ENCODE measurements at places on chromosomes 11 and 22.

- DNase-seq: no peak
These were observed 844.0 kb downstream of the TBC1D22A start for GRCh38 chr22:47606426-47606825.

DNA sequence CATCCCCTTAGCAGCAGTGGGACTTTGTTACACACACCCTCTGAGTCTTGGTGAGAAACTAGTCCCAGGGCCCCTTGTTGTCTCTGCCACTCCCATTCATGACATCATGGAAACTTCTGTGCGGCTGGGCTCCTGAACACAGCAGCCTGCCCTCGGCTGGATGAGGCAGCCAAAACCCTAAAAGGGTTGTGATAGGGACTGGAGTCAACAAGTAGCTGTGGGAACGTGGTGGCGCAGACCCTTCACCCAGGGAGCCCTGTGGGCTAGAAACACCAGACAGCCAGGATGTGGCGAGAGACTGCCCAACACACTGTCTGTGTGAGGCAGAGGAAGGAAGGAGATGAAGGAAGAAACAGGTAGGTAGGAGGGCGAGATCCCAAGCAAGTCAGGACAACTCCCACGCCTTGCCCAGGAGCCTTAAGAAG, 3.9 kb downstream of the CD3D start:
- DNase-seq: no peak

DNA sequence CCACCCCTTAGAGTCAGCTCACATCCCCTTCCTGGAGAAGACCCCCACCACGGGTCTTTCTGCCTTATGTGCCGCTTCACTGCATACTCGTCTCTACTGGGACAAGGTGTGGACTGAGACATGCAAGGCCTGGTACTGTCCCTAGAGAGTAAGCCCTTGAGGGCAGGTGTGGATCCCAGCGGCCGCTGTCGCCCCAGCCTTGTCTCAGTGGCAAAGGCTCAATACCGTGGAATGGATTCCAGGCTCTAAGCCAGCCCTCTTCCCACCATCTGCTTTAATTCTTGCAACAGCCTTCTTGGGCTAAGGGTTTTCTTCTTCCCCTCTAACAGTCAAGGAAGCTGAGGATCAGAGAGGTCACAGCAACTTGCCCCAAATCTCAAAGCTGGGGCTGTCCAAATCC, 220.3 kb downstream of the CEP164 start:
- no peak for DNase-seq

- no peak for DNase-seq
These were observed 57.7 kb downstream of the GAB2 start for GRCh38 chr11:78359921-78360320.

GRCh38 chr11:76234416-76235232, 28.3 kb upstream of the WNT11 start:
- peak; percentile 58 for DNase-seq

DNA sequence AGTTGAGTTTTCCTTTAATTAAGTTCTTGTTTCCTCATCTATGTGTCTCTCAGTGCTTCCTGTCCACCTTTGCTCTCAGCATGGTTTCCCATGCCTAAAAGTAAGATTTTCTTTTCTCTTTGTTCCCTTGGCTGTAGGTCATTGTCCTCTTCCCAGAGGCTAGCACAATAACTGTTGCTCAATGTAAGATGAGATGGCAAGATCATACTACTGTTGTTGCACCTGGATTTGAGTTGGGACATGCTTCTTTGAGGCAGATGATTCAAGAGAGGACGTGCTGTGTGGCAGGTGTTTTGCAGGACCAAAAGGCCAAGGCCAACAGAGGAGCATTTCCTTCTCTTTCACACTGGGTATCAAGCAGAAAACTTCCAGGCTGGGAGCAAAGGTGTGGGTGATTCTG, 11.3 kb upstream of the NELL1 start:
- DNase-seq: no peak

GRCh38 chr11:129287920-129288319, 87.7 kb upstream of the BARX2 start:
- DNase-seq: no peak

GRCh38 chr11:488992-489391, 18.1 kb downstream of the RNH1 start:
- DNase-seq: no peak

GRCh38 chr11:21640491-21640890, 552.4 kb upstream of the ANO5 start:
- DNase-seq: no peak

GRCh38 chr11:129739339-129739738, 76.3 kb upstream of the TMEM45B start:
- DNase-seq: no peak

DNA sequence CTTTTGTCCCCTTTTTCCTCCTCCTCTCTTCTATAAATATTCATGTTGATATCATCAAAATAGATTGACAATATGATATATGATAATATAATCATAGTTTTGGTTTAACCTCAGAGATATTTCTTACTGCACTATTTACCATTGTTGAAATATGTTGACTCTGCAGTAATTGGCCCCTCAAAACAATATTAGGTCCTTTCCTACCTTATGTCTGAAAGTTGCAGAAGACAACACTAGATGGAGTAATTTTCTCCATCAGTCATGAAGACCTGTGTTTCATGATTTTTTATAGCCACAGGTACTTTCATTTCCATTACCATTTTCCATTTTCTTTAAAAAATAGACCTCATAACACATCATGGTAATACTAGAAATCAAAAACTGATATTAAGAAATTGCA, 284.4 kb downstream of the LUZP2 start:
- DNase-seq: no peak

- no peak for DNase-seq
These were observed 55.1 kb upstream of the GRK3 start for GRCh38 chr22:25509374-25509791.

DNA sequence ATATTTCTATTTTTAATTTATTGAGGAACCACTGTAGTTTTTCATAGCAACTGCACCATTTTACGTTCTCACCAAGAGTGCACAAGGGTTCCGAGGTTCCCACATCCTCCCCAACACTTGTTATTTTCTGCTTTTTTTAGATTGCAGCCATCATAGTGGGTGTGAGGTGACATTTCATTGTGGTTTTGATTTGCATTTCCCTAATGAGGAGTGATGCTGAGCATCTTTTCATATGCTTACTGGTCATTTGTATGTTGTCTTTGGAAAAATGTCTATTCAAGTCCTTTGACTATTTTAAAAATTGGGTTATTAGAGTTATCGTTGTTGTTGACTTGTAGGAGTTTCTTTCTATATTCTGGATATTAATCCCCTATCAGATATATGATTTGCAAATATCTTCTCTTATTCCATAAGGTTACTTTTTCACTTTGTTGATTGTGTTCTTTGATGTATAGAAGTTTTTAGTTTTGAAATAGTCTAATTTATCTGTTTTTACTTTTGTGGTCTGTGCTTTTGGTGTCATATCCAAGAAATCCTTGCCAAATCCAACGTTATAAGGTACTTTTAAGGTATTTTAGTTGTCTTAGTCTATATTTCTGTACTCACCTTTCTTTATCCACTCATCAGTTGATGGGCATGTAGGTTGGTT, 9.0 kb downstream of the NEAT1 start:
- no peak for DNase-seq

DNA sequence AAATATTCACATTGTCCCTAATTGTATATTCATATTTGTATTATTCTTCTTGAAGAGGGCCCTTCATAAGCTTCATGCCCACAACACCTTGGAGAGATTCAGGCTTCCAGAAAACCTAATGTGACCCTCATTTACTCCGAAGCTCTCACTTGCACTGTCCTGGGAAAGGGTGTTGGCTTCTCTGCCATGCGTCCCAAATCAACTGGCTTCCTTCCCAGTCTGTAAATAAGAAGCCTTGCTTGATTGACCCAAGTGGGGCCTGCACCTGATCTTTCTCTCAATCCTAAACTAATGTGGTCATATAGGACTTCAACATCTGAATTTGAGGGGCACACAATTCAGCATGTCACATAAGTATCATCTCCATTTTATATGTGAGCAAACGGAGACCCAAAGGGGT, 40.5 kb upstream of the ZBTB16 start:
- no peak for DNase-seq

- no peak for DNase-seq
These were observed 32.0 kb downstream of the TBC1D22A start for GRCh38 chr22:46794491-46794890.

- no peak for DNase-seq
These were observed 137.7 kb upstream of the BLID start for GRCh38 chr11:122253589-122254231.

DNA sequence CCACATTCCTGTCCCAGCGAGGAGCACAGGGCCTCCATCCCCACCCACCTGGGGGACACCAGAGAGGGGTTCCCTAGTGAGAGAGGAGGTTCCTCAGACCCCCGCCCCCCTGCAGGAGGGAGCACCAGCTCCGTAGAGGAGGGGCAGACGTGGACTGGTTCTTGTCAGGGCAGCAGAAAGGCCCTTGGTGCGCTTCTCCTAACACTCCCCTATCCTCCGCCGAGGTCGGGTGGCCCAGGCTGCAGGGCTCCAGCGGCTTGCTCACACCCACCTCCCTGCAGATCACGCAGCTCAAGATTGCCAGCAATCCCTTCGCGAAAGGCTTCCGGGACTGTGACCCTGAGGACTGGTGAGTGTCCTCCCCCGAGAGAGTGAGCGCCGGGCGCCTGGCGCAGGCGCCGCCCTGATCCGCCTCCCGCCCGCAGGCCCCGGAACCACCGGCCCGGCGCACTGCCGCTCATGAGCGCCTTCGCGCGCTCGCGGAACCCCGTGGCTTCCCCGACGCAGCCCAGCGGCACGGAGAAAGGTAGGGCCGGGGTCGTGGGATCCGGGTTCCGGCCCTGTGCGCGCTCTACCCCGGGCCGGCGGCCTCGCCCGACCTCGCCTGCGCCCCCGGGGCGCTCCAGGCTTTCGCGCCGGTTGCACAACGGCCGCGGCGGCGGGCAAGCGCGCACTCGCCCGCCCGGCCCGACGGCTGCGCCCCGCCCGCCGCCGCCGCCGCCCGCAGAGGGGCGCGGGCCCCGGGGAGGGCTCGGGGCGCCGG, 5.1 kb downstream of the TBX1 start:
- no peak for DNase-seq

GRCh38 chr22:30000566-30000965, 79.7 kb upstream of the HORMAD2 start:
- DNase-seq: no peak

GRCh38 chr11:134783234-134783633, 371.2 kb upstream of the B3GAT1 start:
- no peak for DNase-seq

GRCh38 chr11:10809373-10810160, 841 bp upstream of the EIF4G2 start:
- no peak for DNase-seq

GRCh38 chr11:91997226-91997625, 227.4 kb upstream of the FAT3 start:
- no peak for DNase-seq

- DNase-seq: no peak
These were observed 1085.5 kb downstream of the BRD1 start for GRCh38 chr22:48742191-48742555.

DNA sequence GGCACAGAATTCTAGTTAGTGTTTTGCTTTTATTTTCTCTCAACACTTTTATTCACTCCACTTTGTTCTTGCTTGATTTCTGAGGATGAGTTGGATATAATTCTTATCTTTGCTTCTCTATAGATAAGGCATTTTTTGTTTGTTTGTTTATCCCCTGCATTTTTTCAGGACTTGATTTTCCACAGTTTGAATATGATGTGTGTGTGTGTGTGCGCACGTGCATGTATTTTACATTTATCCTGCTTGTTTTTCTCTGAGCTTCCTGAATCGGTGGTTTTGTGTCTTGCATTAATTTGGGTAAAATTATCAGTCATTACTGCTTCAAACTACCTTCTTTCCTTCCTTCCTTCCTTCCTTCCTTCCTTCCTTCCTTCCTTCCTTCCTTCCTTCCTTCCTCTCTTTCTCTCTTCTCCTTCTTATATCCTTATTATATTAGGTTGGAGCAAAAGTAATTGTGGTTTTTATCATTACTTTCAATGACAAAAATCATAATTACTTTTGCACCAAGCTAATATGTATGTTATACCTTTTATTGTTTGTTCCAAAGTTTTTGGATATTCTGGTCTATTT, 679.9 kb upstream of the RAG2 start:
- no peak for DNase-seq

GRCh38 chr11:44623731-44624491, 58.4 kb downstream of the CD82 start:
- no peak for DNase-seq

DNA sequence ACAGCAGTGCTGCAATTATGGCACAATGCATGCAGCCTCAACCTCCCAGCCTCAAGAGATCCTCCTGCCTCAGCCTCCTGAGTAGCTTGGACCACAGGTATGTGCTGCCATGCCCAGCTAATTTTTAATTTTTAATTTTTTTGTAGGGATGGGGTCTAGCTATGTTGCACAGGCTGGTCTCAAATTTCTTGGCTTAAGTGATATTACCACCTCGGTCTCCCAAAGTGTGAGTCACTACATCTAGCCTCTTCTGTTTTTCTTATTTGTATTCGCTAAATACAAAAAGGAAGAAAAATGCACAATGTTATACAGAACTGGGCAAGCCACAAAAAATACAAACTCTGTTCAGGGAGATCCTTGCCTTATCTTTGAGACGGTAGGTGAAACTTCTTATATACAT, 62.1 kb downstream of the DDI1 start:
- DNase-seq: no peak

DNA sequence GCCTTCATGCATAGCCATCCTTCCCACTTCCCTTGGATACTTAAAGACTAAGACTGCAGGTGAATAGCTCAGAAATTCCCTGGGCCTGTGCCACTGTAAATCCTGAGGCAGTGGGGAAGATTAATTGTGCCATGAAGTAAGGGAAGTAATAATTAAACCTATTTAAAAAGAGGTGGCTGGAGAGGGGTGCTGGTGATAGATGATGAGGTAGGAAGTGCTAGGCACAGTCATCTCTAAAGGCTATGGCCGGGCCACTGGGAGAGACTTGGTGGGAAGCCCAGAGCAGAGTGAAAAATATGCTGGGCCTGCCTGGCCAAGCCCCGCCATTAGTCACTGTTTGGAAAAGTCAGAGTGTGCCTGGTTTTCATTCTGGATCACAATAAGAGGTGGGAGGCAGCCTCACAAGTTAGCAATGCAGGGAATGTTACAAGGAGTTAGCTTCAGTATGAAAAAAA, 197.2 kb upstream of the PITPNB start:
- no peak for DNase-seq

Data from GM19239 (cell line).